ENCODE measurements at places on chromosomes 16 and 17.

DNA sequence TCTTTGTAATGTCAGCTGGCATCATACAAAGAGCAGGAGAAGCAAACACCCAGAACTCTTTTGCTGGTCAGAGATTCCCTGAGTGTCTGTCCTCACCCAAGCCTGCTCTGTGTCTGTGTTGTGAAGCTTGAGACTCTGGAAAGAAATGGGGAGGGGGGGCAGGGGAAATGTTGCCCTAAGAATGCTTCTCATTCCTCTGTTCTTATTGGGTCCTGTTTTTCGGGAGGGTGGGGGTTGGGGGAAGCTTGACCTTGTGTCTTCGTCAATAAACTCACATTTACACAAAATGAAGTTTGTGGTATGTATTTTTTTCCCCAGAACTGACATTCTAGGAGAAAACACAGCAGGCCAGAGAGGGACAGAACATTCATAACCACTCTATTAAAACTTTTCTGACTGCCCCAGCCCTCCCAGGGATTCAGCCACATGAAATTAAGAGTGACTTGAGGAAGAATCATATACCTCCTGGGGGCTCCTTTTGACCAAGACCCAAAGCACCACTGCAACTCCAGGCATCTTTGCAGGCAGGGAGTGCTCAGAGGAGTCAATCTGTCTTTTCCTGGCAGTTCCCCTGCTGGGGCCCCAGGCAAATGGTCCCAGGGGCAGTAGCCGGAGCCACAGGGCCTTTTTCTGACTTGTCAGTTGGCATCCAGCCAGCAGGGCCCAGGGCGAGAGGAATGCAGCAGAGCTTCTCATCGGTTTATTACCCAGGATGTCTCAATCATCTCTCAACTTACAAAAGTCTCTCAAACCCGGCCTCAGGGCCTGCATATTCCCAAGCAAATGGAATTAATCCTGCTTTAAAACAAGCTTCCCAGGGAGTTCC is 5.1 kb upstream of the RASL10B start:
- no peak for DNase-seq

- no peak for DNase-seq
Observed at GRCh38 chr17:77453613-77454241, 313.0 kb downstream of the SEC14L1 start.

- DNase-seq: no peak
Observed at GRCh38 chr17:50256826-50257618, 17.2 kb upstream of the TMEM92 start.

GRCh38 chr16:50466170-50466569 is 82.0 kb upstream of the NKD1 start:
- no peak for DNase-seq

- no peak for DNase-seq
Observed at GRCh38 chr17:42387661-42388380, 421 bp downstream of the STAT3 start.
